Karpas-422 (cell line): ENCODE measurements at places on chromosomes 13 and 19. TPM values are rescaled to one million over a fixed set of nuclear protein-coding genes. Genes with fewer than 3 reads are reported as not detected.

Gene FKRP
- 14.6 and 18.4 TPM in 2 replicates for total RNA-seq

Gene NR1H2
- 68.2 and 120 TPM in 2 replicates for total RNA-seq

GRCh38 chr13:22265563-22265962 is 594.7 kb downstream of the FGF9 start:
- DNase-seq, result no peak

DNA sequence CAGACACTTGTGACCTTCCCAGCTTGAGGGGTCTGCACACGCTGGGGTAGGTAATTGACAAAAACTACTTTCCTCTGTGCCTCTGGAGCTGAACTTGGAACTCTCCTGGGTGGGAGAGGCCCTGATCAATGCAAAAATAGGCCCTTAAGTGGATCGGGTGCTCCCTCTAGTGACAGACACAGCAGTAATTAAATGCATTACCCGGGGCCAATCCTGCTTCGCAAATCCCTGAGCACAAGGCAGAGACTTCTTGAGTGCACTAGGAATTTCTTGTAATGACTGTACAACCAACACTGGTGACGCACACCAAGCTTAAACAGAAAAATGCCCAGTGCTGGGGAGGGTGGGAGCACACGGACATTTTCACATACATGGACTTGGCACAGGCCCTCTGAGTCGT is 10.6 kb upstream of the UBE2S start:
- peak; percentile 86 for DNase-seq

DNA sequence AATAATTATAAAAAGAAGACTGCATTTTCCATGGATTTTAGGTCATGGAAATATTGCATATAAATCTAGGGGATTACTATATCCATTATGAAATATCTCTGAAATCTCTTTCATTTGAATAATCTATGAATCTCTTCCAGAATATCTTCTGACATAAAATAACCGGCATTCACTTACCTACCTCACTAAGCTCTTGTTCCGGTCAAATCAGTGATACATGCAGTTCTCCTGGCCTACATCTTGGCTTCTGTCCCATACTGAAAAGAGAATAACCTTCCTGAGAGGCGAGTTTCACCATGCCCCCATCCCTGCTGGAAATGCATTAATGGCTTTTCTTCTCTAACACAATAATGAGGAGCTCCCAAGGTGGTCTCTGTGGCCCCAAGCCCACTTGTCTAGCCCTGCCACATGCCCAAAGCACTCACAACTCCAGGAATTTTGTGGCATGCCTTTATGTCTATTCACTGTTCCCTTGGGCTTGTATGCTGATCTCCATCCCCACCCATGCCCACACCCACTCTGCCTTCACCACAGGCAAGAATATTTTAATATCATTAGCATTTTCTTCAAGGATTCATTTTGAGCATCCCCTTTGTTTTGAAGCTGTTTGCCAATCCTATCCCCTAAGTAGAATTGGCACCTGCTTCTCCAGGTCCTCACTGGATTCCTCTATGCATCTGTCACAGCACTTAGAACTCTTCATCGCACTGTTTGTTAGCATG is 401.6 kb downstream of the COG6 start:
- DNase-seq, result no peak

- no peak for DNase-seq
These were observed 642.4 kb upstream of the SGCG start for GRCh38 chr13:22538400-22538799.

- DNase-seq, result peak; percentile 89
These were observed 30.4 kb upstream of the CYP4F8 start for GRCh38 chr19:15584541-15585115.

DNA sequence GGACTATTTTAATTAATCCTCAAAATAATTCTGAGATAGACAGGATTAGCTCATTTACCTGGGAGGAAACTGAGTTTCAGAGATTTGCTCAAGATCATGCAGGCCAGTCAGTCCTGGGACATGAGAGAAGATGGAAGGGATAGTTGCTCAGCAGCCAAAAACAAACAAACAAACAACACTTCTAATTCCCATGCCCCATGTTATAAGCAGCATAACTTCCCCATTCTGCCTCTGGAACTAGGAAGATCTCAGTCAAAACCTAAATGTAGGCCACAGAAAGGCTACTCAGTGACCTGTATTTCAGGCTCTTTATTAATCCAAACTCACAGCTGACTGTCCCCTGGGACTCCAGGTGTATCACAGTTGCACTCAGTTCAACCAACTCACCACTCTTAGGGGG is 489.2 kb upstream of the NBEA start:
- no peak for DNase-seq

DNA sequence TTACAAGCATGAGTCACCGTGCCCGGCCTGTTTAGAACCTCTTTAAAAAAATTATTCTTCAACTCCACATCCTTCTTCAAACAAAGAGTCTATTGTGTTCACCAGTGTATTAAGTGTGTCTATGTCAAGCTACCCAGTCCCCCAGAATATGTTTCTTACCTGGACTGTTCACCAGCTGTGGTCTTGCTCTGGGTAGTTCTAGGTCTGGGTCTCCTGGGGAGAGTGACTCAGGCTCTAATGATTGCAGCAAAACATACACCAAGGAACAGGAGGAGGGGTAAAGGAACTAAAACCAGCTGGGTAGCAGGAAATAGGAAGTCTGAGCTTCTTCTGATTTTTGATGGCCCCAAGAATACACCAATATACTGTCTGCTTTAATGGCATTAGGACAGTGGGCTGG is at the start of gene FPR1:
Gene FPR1, minus strand, starts transcription at position 224 of the 400 bp plus-strand sequence. CDS start 4,884 bp downstream, outside the sequence.
- peak; percentile 95 for DNase-seq

- DNase-seq, result no peak
These were observed 74.6 kb upstream of the MEDAG start for GRCh38 chr13:30831515-30831914.

- no peak for DNase-seq
These were observed 270.4 kb downstream of the ENOX1 start for GRCh38 chr13:43516401-43516833.

GRCh38 chr19:54047616-54048015 is 16.1 kb downstream of the VSTM1 start:
- DNase-seq, result no peak

GRCh38 chr19:52992109-52993004 is 21.4 kb upstream of the ERVV-1 start:
- no peak for DNase-seq
